RPMI8226 (cell line): ENCODE measurements at places on chromosomes 12 and 14.
A peak's percentile ranks its signal among the peaks of the same experiment; 100 is the strongest.

GRCh38 chr12:131818821-131819585 is 9.2 kb upstream of the MMP17 start:
- DNase-seq: no peak

DNA sequence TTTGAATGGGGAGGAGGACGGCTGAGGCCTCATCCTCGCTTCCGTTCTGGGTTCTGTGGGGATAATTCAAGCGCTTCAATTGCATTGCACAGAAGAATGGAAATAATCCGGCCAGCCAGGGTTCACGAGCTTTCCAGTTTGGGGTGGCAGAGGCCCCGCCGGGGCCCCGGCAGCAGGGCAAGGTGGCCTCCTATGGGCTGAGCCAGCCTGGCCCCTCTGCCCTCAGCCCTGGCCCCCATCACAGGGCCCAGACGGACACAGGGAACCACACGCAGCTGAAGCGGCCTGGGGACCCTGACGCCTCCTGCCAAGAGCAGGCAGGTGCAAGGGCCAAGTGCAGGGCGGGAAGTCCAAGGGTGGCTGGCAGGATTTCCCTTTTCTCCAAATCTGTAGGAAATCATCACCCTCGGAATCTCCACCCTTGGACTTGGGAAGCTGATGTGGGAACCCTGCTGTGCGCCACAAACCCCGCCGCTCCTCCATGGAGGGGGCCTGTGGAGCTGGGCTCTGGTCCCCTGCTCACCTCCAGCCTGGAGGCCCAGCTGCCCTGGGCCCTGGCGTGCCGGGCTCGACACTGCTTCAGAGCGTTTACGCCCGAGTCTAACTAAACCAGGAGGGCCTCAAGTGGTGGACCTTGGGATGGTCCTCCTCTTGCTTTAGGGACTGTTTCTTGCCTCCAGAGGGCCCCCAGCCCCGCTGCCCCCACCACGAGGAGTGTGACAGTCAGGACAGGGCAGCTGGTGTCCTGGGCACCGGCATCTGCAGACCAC is 78.4 kb downstream of the MOK start:
- no peak for DNase-seq

- DNase-seq: no peak
Measured at GRCh38 chr12:47192051-47192450, 112.3 kb upstream of the AMIGO2 start.

DNA sequence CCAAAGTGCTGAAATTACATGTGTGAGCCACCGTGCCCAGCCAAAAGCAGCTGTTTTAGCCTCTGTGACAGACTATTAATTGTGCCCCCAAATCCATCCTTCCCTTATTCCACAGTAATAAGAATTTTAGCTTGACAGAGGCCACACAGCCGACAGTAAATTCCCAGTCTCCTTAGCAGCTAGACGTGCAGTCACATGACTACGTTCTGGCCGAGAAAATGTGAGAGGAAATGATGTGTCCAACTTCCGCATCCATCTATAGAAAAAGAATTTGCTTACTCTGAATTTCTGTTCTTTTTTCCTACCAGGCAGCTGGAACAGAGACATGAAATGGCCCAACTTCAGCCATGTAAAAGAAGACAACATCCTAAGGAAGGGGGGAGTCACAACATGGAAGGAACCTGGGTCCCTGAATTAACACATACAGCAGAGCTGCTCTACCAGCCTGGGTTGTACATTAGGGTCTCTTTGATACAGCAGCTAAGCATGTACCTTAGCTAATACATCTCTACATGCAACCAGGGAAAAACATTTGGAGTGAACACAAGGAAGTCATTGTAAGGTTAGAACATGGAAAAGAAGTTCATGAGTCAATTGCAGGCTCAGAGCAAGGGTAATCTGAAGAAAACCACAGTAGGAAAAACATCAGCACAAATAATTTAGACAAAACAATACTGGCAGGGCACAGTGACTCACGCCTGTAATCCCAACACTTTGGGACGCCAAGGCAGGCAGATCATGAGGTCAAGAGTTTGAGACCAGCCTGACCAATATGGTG is 35.5 kb downstream of the CIT start:
- no peak for DNase-seq

GRCh38 chr14:89419973-89420482 is 3.0 kb upstream of the FOXN3 start:
- DNase-seq: no peak

DNA sequence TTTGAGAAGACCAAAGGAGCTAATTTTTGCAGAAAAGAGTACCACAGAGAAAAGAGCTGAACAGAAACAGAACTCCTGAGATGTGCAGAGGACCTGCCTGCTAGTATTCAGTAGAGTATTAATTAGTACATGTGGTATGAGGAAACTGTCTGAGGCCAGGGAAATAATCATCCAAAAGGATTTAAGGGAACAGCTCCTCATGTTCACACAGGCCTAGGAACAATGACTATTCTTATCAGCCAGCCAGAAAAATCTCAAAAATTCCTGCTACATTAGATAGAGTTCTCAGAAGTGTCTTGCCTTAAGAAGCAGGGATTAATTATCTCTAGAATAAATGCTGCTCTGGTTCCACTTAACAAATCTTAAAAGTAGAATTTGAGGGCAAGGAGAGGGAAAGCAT is 36.4 kb downstream of the PKP2 start:
- DNase-seq: no peak

DNA sequence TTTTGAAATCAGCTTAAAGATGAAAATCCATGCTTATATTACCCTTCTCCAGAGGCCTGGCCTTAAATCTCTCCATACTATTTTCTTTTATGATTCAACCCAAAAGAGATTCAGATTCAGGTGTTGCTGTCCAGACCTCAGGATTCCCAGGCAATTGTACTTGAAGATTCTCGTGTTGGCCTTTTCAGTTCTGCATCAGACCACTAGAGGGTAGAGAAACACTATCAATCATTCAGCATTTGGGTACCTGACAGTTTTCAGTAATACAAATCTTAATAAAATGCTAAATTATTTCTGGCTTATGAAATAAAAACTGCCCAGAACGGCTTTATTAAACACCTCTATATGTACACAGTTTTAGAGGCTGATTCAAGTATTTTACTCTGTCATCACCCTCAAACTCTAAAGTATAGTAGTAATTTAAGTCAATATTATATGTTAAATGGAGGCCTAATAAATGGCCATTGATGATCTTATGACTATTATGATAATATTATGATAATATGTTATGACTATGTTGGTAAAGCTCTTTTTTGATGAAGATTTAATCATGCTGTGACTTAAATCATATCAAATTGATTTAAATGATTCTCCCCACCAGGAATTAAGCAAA is 301.1 kb downstream of the DUSP6 start:
- peak; percentile 55 for DNase-seq

DNA sequence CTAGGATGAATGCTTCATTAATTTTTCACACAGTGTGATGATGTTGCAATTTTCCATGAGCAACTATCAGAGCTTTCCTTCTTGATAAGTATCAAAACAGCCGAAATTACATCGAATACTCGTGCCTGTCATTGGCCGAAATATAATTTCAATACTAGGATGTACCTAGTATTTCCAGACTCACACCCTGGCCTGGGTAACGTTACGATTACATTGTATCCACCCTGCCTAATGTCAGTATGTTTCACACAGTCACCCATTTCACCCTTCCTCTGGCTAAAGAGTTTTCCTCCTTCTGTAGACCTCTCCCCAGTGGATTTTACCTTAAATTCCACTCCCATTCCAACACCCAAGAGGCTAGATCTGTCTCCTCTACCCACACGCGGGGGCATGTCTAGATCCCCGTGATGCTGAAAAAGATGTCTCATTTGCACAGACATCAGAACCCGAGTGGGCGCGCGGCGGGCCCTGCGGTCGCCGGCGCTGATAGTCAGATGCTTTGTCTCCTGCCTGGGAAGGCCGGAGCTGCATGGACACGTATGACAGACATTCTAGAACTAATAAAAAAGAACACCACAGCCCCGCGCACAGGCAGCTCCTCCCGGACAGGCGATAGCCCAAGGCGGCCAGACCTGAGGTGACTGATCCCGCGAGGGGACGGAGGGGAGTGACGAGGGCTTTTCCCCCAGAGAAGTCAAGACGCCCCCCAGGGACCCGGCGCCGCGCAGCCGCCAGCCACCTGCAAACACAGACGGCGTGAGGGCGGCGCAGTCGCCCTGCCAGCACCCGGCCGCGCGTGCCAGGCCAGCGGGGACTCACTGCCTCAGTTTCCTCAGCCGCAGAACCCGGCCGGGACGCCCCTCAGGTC is 723 bp downstream of the KIF21A start:
- DNase-seq: peak; percentile 67

DNA sequence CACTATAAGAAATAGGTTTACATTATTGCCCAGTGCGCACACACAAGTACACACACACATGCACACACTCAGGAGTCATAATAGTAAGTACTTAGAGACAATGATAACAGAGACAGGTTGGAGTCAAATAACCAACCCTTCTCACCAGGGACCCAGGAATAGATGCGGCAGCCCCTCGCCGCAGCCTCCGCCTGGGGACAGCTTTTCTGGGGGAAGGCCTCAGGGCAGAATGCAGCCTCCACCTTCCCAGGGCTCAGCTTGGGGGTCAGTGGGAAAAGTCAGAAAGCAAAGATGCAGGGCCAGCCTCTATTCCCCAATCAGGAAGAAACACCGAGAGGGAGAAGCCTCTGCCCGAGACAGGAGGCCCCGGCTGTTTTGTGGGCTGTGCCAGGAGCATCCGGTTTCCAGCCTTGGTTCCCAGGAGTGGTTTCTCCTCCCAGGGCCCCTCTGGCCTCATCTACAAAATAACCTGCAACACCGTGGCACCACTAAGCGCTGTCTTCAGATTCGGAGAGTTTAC is 23.4 kb upstream of the EIF5 start:
- no peak for DNase-seq

- no peak for DNase-seq
Measured at GRCh38 chr12:95739561-95740313, 50.8 kb downstream of the NTN4 start.

DNA sequence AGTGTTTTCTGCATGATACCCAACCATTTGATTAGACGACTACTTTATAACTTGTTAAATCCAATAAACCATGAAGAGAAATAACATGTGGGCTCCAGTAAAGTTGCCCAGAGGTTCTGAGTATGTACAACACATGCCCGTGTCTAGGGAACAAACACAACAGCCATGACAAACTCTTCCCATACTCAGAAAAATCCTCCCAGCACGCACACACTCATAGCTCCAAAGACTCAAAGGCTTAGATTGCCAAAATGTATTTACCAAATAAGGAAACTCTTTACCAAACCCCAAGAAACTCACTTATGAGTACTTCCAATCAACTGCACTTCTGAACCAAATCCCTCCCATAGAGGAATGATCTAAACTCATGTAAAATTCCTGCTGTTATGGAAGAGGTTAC is 17.3 kb downstream of the SART3 start:
- DNase-seq: no peak

GRCh38 chr12:64501486-64501885 is 49.6 kb downstream of the TBK1 start:
- DNase-seq: no peak

- no peak for DNase-seq
Measured at GRCh38 chr12:30700216-30700900, 4.7 kb upstream of the IPO8 start.

DNA sequence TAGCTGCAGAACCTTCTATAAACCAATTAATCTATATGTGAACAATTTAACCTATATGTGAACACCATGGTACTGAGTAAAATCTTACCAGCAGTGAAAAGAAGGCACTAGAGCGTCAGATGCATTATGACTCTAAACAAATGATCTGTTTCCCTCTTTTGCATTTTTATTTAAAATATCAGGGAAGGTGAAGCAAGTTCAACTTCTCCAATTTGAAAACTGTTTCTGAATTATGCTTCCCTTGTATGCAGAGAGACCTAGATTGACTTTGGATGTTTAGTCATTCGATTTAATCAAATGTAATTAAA is 80.9 kb downstream of the DAD1 start:
- no peak for DNase-seq

DNA sequence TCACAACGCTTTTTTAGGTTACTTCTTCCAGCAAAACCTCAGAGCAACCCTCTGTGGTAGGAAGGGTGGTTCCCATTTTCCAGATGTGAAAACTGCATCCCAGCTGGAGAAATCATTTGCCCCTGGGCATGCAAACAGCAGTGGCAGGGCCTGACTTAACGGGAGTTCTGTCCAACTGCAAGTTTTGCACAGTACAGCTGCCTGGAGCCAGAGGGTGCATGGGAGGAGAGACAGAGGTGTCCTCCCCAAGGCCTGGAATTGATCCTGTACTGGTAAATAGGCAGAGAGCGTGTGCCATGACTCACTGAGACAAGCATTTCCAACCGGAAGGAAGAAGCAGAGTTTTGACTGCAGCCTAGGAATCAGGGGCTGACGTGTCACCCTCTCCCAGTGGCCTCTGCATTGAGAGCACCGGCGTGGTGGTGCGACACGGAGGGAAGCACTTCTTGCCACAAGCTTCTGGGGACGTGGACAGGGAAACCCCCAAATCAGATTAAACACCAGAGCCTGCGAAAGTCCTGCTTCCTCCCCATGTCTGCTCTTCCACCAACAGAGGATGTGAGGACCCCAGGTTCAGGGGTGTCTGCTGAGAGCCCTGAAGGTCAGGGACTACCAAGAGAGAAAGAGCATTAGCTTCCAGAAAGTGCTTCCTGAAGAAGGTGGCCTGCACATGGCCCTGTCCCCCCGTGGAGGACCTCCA is 19.0 kb upstream of the SERPINA4 start:
- DNase-seq: no peak
